ENCODE measurements at places on chromosomes 12 and 14.

- DNase-seq, result no peak
Observed at GRCh38 chr14:97319691-97320090, 522.5 kb downstream of the VRK1 start.

GRCh38 chr12:106189341-106189740 lies 50.6 kb upstream of the NUAK1 start:
- no peak for DNase-seq

- DNase-seq, result no peak
Observed at GRCh38 chr14:53306911-53307310, 153.8 kb upstream of the DDHD1 start.

DNA sequence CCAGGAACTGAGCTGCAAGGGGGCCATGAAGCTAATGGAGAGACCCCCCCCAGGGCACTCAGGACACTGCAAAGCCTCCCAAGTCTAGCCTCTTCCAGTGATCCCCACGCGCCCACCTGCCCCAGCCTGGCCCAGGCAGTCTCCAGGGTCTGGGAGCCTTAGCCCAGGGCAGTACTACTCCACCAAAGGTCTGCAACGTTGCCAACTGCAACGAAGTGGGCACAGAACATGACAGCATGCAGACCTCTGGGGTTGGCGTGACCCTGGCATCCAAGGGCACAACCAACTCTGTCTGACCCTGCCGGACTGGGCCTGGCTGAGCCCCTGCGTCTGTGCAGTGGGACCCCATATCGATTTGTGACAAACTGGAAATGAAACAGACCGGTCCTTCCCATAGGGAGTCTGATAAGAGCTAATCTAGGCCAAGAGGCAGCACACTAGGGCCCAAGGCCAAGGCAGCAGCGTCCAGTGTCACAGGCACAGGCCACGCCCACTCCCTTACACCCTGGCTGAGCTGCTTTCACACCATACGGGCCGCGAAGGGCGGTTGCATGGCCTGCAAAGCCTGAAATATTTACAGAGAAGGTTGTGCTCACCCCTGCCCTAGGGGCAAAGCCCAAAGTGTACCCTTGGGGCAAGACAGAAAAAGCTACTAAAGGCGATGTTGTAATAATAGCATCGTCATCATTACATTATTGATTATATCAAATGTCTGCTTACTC lies 76.7 kb downstream of the NCOR2 start:
- DNase-seq, result no peak

GRCh38 chr12:92331383-92331782 lies 185.7 kb upstream of the BTG1 start:
- DNase-seq, result no peak

DNA sequence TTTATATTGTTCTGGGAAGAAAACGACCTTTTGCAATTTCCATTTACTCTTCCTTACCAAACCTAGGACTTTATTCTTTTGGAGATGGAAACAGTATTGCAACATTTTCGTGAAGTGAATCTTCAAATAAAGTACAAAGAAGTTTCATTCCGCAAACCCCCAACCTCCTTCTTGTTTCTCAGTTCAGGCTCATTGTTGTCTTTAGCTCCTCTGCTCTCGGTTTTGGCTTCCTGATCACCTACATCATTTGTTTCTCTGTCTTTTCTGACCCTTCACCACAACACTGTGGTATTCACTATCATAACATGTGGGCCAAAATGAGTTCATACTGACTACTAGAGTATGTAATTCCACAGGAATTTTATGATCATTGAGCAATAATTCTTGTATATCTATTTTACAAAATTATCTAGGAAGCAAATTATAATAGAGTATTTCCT lies 266.8 kb downstream of the ADAMTS20 start:
- no peak for DNase-seq

DNA sequence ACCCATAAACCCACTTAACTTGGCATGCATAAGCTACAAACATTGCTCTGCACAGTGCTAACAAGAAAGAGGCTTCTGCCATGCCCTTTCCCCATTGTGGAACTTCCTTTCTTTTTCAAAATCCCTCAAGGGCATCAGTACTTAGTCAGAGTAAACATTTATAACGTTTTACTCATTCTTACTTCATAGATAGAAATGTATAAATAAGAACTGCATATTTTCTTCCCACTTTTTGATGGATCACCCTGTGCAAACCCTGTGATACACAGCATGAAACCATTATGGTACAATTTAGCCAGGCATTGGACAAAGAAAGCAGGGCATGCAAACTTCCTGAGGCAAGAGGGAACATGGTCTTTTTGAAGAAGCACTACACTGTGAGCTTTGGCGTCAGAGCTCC lies 113.8 kb upstream of the FOXG1 start:
- DNase-seq, result no peak

DNA sequence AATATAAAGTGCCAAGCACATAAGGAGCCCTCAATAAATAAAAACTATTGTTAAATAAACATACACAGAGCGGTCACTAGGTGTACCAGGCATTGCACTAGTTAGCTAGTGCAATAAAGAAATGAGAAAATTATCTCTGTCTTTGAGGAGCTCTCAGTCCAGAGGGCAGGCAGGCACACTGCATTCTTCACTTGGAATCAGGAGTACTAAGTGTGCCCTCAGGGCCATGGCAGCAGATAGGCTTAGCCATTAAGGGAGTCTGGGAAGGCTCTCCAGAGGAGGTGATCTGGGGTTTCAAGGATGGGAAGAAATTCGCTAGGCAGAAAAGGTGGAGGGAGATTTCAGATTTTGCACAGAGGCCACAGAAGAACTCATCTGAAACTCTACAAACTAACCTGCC lies 9.1 kb downstream of the ABCD4 start:
- no peak for DNase-seq

GRCh38 chr12:88946372-88946997 lies 366.2 kb upstream of the KITLG start:
- no peak for DNase-seq

- no peak for DNase-seq
Observed at GRCh38 chr12:79737875-79738718, 47.3 kb upstream of the PAWR start.

DNA sequence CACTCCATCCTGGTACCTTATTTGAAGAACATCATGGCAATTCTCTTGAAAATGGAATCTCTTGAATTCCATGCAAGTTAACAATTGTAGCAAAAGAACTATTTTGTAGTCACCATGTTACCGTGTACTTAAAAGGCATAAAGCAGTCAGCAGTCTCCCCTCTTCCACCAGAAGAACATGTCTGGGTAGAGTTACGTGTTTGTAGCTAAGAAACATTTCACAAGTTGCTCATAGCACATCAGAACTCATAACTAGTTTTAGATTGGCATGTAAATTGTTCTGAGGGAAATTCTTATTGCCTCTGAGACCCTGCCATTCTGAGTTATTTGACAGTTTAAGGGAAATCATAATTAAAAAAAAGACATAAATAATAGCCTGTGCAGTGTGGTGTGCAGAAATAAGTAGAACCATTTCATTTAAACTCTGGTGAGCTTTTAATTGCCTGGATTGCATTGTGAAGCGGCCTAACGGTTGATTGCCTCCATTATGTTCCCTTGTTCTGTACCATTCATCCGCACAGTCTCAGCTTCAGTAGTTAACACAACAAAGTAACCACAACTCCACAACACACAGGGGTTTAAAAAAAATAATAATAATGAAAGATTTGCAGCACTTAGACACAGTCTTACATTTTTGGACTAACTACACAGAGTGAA lies 2.6 kb downstream of the LMO3 start:
- DNase-seq, result no peak

- no peak for DNase-seq
Observed at GRCh38 chr14:24695265-24696241, 61.6 kb upstream of the GZMB start.

DNA sequence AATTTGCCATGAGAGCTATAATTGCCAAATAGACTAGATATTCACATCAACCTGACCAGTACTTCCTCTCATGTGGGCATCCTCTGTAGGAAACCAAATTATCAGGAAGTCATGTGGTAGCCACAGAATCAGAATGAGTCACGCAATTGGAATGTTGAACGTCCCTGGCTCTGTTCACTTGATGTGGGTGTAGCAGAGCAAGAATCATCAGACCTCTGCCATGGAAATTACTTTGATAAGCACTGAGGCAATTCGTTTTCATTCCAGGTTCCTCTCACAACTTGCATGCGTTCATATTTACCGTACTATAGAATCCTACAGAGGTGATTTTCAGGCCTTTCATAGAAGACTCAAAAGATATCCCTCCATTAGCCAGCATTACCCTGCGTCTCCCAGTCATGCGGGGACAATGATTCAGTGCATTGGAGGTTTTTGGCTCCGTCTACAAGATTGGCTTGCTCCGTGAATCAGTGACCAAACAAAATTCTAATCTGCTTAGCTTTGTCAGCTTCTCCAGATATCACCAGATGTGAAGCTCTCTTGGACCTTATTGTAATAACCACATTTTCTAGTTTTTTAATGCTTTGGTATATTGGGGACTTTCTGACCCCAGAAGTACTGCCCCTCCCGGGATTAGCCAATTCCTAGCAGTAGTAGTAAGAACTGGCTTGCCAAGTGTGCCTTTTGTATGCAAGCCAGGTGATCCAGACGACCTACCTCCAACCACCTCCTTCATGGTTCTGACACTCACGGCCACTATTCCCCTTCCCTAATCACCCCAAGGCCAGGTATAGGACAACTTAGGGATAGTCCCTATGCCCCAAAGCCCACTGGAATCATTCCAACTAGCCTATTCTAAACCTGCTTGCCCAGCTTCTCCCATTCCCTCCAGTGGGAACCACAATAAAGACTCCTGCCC lies 133.4 kb downstream of the KICS2 start:
- no peak for DNase-seq

- DNase-seq, result no peak
Observed at GRCh38 chr12:19215115-19215514, 85.6 kb downstream of the PLEKHA5 start.

GRCh38 chr12:112936927-112937326 lies 1.3 kb upstream of the OAS3 start:
- no peak for DNase-seq

DNA sequence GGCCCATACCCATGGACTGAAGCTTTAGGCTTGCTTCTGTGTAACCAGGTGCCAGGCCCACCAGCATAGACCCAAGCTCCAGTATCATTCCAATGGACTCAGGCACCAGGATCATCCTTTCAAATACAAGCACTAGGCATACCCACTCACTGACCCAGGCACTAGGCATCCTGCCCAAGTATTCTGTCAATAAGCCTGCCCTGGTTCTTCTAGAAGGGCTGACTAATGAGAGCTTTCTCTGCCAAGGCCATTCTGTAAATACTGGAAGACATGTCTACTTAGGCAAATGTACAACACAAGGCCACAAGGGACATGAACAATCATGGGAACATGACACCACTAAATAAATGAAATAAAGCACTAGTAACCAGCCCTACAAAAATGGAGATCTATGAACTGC lies 352.2 kb downstream of the FSCB start:
- DNase-seq, result no peak

DNA sequence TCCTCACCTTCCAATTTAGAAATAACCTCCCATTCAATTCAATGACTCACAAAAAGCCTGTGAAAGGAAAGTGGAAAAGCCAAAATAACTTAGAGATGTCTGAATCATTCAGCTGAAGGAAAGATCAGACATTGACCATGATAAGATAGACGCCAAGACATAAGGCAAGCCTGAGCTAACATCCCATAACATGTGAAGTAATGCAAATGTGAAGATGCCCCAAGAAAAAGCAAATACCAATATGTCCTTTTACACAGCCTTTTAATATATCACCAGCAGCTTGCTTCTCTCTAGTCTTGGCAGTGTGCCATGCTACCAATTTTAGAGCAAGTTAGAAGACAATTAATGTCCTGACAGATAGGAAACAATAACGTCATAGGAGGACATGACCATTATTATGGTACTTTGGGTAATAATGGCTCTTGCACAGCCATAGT lies 2.4 kb upstream of the NUMB start:
- DNase-seq, result no peak

DNA sequence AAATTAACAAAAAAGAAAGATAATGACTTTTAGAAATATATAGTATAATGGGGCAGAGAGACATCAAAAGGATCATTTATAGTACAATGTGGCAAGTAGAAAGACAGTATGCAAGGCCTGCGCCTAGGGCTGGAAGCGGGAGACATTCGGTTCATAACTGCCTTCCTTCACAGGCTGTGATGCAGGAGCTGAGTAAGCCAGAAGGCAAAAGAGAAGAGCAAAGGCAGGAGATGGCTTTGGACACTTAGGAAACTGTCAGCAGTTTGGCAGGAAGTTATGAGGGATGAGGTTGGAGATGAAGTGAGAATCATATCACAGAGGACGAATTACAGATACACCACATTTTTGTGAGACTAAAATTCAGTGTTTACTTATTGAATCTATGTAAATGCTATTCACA lies 97.8 kb downstream of the EPS8 start:
- no peak for DNase-seq
